ENCODE measurements at places on chromosomes 2 and 18.

GRCh38 chr2:197152451-197153228 lies 157.9 kb downstream of the ANKRD44 start:
- no peak for DNase-seq

GRCh38 chr2:181070119-181070835 lies 89.9 kb downstream of the UBE2E3 start:
- no peak for DNase-seq

GRCh38 chr2:129611471-129611870 lies 368.0 kb upstream of the RAB6C start:
- no peak for DNase-seq

DNA sequence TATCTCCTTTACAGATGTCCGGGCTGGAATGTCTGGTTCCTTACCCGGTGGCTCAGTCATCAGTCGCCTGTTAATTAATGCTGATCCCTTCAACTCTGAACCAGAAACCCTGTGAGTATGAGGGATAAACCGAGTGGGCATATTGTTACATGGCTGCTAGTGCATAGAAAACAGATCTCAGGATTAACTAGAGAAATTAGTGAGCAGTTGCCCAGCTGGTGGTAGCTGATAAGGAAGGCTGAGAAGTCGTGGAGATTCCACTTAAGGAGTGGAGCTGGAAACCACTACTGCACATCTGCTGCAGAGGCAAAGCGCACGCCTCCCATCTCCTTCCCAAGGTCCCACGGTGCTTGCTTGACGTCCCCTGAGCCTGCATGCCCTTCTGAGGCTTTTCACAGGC lies 97.7 kb downstream of the DGKD start:
- no peak for DNase-seq

- DNase-seq: no peak
These were observed 186.3 kb downstream of the SLC8A1 start for GRCh38 chr2:40265602-40266001.

DNA sequence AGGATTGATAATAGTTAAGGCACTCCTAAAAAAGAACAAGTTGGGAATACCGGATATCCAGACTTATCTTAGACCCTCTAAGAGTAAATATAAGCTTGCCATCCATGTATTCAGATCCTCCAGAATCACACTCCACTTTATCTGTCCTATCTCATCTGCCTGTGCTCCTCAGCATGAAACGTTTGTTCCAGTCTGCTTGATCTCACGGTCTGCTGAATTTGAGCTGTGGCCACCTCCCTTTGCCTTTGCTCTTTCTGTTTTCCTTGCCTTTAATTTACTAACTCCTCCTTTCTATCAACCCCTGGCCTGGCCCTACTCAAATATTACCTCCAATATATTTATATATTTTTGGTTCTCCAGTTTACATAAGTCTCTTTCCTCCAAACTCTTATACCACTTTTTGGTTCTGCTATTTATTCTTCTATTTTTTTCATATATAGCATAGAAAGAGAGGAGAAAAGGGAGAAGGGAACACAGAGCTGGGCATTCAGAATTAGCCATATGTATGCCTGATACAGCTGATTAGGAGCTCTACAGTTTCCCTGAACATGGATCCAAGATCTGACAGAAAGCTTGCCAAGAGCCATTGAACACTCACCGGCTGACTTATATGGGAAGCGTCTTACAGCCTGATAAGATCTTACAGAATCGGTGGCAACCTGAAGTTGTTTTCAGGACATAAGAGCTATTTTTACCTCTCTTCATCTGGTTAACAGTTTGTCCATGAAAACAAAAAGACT lies 21.8 kb upstream of the DNAJC27 start:
- DNase-seq: peak; percentile 64

GRCh38 chr2:60958800-60959199 lies 58.7 kb upstream of the PEX13 start:
- no peak for DNase-seq

- DNase-seq: no peak
These were observed 288.9 kb downstream of the RDH14 start for GRCh38 chr2:18271370-18272147.

GRCh38 chr2:174683392-174683759 lies 80.9 kb downstream of the CHRNA1 start:
- DNase-seq: peak; percentile 36

GRCh38 chr2:240333985-240334384 lies 101.5 kb upstream of the GPC1 start:
- DNase-seq: no peak

GRCh38 chr18:2625217-2625616 lies 30.3 kb upstream of the SMCHD1 start:
- no peak for DNase-seq

DNA sequence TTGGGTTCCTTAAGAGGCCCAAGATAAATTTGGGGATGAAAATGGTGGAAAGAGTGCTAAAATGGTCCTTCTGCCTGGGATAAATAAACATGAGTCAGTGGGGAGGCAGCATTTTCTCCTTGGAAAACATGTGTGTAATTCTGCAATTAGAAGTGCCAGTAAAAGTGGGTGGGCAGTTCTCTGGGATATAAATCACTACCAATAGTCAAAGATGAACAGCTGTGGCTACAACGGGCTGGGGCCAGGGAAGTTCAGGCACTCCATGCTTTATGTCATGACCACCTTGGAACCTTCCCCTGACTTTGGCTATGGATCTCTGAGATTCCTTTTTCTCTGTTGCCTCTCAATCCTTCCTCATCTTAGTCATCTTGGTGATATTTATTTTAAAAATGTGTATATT lies 56.5 kb upstream of the CYRIA start:
- no peak for DNase-seq

GRCh38 chr2:141455877-141456276 lies 674.9 kb downstream of the LRP1B start:
- no peak for DNase-seq

DNA sequence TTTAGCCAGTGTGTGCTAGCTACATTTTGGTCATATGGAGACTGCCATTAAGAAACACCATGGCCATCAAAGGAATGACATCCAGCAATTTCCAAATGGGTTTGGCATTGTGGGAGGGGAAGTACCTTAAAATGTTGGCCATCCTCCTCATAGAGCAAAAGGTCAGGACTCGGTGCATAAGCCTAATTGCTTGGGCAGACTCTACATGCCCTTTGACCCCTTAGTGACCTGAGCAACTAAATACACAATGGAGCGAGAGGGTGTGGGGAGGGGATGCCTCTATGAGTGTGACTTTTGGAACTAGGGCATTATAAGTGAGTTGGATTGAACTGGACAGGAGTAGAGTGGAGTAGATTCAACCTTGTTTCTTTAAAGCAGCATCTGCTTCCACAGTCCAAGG lies 44.9 kb downstream of the NRP2 start:
- no peak for DNase-seq

DNA sequence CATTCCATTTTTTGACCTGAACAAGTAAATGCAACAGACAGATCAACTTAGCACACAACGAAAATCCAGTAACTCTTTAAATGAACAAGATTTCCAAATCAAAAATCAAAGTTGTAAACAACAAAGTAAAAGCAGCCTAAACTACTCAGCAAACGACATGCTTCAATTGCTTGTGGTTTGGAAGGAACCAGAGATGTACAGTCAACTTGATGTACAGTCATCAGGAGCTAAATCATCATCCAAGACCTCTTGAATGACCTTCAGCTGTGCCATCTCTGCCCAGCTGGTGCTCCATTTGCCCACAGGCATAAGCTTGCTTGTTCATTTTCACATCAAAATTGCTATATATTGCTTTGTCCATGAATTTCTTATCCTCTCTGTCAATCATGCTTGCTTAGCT lies 109.8 kb downstream of the UPP2 start:
- no peak for DNase-seq

DNA sequence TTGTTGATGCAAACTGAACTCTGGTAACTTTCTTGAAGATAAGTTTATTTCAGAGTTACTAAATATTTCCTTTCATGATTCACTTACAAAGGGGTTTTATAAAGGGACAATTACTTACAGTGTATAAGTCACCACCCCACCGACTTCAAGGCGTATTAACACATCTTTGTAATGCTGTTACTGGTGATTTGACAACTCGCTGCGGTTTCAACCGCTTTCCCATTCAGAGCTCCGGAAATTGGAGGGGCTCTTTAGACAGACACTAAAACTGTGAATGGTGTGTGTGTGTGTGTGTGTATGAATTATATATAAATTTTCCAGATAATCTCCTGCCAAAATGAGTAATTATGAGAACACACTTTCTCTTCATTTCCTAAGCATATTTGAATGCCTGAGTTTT lies 4.9 kb downstream of the TM4SF20 start:
- DNase-seq: no peak

GRCh38 chr2:102764083-102764482 lies 2.3 kb downstream of the TMEM182 start:
- no peak for DNase-seq

DNA sequence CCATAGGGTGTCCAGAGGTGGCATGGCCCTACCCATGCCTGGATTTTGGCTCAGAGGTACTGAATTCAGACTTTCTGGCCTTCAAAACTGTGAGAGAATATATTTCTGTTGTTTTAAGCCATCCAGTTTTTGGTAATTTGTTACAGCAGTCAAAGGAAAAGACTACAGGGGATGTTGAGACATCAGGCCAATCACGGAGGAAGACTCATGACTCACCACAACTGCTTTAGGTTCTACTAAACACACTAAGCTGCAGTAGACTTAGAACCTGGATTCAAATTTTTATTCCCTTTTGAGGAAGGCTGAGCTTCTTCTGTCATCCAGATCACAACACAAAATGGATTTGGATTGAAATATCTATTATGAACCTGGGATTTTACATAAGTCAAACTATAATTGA lies 12.0 kb upstream of the C2orf66 start:
- DNase-seq: no peak

DNA sequence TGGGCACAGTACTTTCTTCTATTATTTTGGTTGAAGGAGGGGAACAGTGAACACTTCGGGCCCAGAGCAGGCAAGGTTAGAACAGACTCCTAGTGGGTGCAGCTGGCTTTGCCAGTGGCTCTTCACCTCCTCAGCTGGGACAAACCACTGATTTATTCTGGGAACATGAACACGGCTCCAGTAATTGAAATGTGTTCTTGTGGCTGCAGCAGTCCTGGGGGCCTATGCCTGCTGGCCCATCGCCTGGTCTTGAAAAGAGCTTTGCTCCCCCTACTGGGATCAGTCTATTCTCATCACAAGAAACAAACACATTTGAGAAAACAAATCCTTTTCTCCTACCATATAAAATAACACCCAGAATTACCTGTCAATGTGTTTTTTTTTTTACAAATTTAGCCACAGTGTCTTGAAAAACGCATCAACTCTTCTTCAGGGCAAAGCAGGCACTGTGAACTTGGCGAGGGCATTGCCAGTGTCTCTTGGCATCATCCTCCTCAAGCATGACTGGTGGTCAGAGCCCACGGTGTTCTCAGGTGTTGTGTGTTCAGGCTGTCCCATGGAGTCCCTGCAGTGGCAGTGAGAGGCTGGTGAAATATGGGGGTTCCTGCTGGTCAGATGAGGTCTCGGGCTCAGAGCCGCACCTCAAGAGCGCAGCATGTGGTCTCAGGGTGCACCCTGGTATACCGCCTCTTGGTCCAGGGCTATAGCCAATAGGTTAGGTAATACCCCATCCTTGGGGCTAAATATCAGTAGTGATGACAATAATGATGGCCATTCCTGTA lies 51.3 kb downstream of the RNF144A start:
- no peak for DNase-seq

- DNase-seq: no peak
These were observed 36.1 kb upstream of the SPTBN1 start for GRCh38 chr2:54419855-54420523.

- peak; percentile 65 for DNase-seq
These were observed 39.0 kb downstream of the CHN1 start for GRCh38 chr2:174965992-174966744.

Measured in DMS79 treated with DMSO at 0.1 percent for 48 hours (cell line).